Activated effector memory CD4-positive, alpha-beta T cell treated with Interleukin-2 at 50 U/mL for 16 hours (primary cell): ENCODE measurements at places on chromosomes 12 and 14.

GRCh38 chr12:54857406-54857805 is 3.1 kb downstream of the MUCL1 start:
- DNase-seq: no peak

DNA sequence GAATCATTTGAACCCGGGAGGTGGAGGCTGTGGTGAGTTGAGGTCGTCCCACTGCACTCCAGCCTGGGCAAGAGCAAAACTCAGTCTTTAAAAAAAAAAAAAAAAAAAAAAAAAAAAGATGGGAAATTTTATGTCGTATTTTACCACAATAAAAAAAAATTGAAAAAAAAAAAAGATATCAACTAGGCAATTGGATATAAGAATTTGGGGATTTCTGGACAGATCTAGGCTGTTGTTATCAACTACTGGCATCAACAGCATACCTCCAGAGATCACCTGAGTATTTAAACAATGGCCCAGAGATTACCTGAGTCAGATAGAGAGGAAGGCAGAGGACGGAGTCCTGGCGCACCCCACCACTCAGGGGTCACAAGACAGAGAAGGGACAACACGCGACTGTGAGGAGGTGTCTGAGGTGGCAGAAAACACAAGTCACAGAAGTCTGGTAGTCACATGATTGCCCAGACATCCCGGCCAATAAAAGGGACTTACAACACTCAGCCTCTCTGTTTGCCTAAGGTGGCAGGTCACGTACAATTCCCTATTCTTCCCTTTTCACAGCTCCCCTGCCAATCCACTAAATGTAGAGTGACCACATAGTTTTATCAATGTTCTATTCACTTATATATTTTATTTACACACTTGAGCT is 1.8 kb downstream of the SPRING1 start:
- no peak for DNase-seq

- DNase-seq: no peak
These were observed 9.0 kb downstream of the LGALS3 start for GRCh38 chr14:55138091-55138490.

- DNase-seq: no peak
These were observed 28.1 kb downstream of the TTC6 start for GRCh38 chr14:37623426-37623951.

GRCh38 chr14:50985859-50986331 is 41.6 kb upstream of the PYGL start:
- no peak for DNase-seq

DNA sequence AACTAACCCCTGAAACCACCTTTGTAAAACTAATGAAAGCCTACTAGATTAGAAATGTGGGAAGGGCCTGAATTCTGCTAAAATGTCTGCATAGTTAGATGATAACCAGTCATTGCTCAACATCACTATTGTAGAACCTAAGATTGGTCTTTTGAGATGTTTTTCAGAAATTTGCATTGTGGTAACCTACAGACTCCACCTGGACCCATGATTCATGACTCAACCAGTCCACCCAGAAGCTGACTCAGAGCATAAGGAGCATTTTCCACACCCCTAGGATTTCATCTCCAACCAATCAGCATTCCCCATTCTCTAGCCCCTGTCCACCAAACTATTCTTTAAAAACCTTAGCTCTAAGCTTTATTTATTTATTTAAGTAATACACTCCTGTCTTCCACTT is 30.4 kb upstream of the CHGA start:
- no peak for DNase-seq

DNA sequence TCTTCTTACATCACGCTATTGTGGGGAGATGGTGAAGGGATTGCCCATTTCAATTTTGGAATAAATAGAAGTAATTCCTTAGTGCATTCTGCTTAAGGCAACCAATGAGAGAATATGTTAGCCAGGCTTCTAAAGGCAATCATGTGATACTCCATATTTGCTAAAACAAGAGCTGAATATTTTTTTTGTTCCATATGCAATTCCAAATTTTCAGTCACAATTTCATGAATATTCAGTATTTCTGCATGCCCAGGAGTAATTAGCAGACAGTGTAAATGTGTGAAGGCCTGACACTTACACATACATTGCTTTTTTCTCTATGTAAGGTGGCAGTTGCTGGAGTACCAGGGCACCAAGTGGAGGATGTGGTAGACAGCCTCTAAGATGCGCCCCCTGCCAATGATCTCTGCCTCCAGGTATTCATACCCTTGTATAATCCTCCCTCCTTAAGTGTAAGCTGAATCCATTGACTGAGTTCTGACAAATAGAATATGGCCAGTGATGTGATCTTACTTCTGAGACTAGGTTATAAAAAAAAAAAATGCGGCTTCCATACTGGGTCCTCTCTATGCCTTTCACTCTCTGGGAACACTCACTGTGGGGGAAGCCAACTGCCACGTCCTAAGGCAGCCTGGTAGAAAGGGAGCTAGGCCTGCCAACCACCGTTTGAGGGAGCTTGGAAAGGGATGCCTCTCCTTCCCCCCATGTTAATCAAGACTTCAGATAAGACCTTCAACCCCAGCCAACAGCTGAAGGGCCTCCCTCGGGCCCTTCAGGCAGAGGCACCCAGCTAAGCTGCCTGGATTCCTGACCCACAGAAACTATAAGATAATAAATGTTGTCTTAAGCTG is 62.7 kb upstream of the PTGR2 start:
- DNase-seq: no peak

GRCh38 chr14:39665075-39665475 is 232.8 kb upstream of the FBXO33 start:
- DNase-seq: no peak

DNA sequence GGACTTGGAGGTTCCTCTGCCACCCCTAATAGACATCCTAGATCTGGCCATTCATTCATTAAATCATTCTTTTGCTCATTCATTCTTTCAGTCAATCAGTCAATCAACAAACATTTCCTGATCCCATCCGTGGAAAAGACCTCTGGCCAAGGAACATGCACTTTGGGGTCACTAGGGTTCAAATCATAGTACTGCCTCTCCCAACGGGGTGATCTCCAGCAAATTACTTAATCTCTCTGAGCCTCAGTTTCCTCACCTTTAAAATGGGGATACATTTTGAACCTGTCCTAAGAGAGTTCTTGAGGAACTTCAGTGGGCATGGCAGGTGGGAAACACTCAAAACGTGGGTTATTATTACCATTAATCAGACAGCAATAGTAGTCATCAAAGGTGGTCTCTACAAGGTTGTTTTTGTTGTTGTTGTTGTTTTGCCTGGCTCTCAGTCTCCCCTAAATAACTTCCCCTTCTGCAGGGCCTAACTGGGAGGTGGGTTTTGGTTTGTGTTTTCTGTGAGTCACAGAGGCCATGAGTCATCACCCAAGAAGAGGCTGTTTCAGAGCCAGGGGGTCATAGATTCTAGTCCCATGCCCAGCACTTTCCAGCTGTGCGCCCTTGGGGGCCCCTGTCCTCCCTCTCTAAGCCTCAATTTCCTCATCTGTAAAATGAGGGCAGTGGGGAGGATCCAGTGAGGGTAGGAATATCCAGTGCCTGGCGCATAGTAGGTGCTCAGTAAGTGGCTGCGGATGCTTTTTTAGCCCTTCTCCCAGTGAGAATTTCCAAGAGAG is 16.9 kb upstream of the FAM222A start:
- DNase-seq: no peak

DNA sequence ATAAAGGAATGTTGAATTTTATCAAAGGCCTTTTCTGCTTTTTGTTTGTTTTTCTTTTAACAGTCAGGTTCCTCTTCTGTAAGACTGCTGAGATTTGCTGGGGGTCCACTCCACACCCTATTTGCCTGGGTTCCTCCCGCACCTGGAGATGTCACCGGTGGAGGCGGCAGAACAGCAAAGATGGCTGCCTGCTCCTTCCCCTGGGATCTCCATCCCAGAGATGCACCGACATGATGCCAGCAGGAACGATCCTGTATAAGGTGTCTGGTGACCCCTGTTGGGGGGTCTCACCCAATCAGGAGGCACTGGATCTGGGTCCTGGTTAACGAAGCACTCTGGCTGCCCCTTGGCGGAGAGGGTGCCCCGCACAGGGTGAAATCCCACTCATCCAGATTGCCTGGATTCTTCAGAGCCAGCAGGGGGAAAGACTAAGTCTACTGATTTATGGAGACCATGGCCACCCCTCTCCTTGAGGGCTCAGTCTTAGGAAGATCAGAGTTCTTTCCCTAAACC is 244.0 kb upstream of the MDGA2 start:
- no peak for DNase-seq

- DNase-seq: peak; percentile 52
These were observed 63.6 kb upstream of the BCL2L14 start for GRCh38 chr12:12007001-12007712.

DNA sequence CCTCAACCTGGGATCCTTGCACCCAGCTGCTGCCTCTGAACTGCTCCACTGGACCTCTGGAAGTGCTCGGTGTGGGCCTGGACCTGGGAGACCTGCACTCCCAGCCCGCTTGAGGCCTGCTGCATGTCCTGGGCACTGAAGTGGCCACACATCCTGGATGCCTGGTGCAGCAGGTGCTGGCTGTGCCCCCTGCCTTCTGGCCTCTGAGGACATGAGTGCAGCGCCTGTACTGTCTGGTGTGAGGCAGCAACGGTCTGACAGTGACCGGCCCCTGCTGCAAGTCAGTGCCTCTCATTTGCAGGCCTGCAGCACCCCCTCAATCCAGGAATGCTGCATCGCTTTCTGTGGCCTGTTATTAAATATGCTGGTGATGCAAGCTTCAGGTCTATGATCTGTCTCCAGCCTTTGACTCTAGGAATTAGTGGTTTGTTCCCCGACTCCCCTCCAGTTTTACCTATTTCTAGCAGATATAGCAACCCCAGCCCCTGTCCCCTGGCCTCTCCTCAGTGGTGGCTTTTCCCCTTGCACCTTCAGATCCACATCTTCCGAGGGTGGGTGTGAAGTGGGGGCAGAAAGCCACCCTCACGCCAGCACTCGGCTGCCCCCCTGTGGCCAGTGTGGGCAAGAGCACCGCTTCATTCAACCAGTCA is 3.6 kb downstream of the SMIM41 start:
- DNase-seq: peak; percentile 39

GRCh38 chr12:114396869-114397719 is 8.8 kb downstream of the TBX5 start:
- DNase-seq: no peak

- DNase-seq: no peak
These were observed 97.1 kb downstream of the MYF5 start for GRCh38 chr12:80813820-80814219.

GRCh38 chr12:47770086-47770726 is 2.8 kb upstream of the SLC48A1 start:
- no peak for DNase-seq

DNA sequence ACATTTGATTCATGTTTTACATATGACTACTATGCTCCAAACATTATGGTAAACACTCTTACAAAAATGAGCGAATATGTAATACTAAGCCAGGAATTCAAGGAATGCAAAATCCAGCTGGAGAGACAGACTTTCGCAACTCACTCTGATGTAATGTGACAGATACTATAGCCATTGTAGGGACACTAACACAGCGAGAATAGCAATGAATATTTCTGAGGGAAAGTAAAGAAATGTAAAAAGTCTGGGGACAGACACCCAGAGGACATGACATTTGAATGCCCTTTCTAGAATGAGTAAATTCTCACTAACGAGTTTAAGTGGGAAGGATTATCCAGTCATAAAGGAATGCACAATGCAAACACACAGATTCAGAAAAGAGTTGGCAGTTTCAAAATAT is 121.9 kb downstream of the PIK3C2G start:
- DNase-seq: no peak

DNA sequence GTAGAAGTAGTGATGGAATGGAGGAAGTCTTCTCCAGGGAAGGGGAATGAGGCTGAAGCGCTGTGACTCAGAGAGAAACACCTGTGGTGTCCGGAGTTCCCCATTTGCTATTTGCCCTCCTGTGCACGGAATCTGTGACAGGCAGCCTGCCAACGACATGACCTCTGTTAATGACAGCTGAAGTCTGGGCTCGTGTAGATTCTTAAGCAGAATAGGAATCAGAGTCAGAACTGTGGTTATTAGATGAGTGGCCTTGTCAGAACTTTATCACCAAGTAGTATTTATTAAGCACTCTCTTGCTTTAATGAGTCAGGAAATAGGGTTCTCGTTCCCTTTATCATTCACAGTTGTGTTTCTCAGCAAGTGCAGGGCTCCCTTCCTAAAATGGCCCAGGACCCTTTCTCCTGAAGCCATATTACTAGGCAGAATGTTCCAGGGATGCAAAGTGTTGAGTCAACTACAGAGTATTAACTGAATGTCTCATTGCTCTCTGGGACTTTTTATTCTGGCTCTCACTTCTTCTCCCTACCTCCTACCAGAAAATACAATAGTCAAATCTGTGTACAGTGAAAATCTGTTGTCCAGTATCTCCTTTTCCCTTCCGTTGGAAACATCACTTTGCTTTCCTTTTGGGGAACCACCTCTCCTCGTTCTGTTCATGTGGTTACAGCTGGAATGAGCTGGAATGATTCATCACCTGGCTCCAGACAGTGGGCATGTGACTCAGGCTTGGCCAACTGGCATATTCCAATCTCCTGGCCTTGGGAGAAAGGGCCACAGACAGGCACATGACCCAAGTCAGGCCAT is 77.8 kb upstream of the MAX start:
- no peak for DNase-seq

GRCh38 chr12:121748571-121749265 is 36.2 kb downstream of the TMEM120B start:
- DNase-seq: no peak

DNA sequence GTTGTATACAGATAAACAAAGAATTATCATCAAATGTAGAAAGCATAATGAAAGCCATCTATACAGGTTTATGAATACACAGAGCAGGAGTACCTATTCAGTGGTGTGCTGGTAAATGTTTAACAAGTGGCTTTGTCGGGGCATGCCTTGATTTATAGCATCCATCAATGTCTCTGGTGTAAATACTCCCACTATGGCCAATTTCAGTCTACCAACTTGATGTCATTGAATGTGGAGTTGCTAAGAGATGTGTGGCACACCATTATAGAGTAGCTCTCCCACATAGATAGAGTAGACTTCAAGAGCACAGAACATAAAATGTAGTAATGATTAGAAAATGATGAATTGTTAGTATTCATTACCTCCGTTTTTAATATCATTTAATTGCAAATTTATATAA is 9.3 kb downstream of the GRIP1 start:
- no peak for DNase-seq

- DNase-seq: no peak
These were observed 160.8 kb upstream of the GZMB start for GRCh38 chr14:24794644-24795305.

DNA sequence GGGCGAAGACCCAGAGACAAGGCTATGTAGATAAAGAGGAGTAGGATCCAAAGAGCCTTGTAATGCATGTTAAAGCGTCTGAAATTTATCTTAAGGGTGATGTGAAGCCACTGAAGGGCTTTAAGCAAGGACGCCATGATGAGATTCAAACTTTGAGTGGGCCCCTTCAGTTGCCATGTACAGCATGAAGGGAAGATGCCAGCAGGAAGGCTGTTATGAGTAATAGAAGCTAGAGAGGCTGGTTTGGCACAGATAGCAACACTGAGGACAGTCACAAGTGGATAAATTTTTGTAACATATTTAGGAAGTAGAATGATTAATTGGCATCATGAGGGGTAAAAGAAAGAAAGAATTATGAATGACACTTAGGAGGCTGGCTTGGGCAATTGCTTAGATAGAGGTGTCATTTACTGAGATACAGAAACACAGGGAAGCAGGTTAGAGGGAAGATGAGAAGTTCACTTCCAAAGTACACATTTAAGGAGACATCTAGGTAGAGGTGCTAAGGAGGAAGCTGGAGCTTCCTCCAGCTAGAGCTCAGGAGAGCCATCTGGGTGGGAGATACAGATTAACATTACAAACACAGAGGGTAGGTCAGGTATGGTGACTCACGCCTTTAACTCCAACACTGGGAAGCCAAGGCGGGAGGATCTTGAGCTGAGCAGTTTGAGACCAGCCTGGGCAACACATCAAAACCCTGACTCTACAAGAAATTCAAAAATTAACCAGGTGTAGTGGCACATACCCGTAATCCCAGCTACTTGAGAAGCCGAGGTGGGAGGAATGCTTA is 13.7 kb downstream of the ATG2B start:
- DNase-seq: no peak
